ENCODE measurements at places on chromosomes 12 and 14.
A peak's percentile ranks its signal among the peaks of the same experiment; 100 is the strongest.

GRCh38 chr12:55974308-55974730 lies 441 bp downstream of the RAB5B start:
- DNase-seq: peak; percentile 45

DNA sequence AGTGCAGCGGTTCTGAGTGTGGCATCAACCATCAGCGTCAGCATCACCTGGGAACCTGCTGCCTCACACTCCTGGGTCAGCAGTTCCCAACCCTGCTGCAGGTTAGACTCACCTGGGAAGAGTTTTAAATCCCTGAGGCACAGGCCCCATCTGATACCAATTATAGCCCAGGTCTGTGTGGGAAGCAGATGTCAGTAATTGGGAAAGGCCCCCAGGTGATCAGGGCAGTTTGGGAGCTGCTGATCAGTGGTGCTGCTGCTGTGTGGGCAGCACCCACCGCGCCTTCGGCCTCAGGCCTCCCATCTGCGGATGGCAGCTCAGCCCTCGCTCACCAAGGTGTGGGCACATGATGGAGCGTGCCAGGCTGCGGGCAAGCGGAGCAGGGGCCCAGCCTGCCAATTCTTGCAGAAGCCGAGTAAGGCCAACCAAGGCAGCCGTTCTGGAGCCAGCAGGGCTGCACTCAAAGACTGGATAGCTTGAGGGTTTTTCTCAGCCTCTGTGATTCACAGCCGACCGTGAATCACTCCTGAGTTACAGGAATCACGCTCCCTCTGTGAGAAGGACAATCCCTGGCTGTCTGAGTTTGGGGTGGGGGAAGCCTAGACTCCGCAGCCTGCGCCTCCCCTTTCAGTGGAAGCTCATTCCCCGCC lies 155.6 kb upstream of the SFSWAP start:
- DNase-seq: no peak

DNA sequence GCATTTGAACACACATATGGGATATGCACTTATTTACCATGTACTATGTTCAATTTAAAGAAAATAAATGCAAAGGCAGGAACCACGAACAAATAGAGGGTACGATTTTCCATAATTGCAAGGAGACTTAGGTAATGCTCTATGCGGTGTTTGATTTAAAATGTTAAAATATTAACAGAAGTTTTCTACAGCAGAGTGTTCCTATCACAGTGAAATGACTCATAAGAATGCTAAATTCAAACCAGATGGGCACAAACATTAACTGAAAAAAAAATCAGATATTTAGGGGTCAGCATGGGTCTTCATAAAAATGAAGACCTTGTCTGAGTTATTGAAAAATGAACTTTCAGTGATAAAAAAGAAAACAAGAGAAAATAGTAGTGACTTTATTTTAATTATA lies 65.4 kb downstream of the LLPH start:
- DNase-seq: no peak

GRCh38 chr14:34593740-34594375 lies 36.1 kb downstream of the SNX6 start:
- DNase-seq: no peak

GRCh38 chr12:39905152-39905551 lies 200.7 kb downstream of the SLC2A13 start:
- no peak for DNase-seq

- no peak for DNase-seq
These were observed 94.1 kb downstream of the EML5 start for GRCh38 chr14:88698651-88699050.

GRCh38 chr14:50059763-50060616 lies 56.4 kb downstream of the VCPKMT start:
- no peak for DNase-seq

GRCh38 chr14:59882957-59883356 lies 12.4 kb upstream of the RTN1 start:
- no peak for DNase-seq

GRCh38 chr12:126798449-126798848 lies 1468.5 kb upstream of the TMEM132C start:
- DNase-seq: no peak

- DNase-seq: no peak
These were observed 23.5 kb upstream of the C12orf50 start for GRCh38 chr12:88052686-88053085.

DNA sequence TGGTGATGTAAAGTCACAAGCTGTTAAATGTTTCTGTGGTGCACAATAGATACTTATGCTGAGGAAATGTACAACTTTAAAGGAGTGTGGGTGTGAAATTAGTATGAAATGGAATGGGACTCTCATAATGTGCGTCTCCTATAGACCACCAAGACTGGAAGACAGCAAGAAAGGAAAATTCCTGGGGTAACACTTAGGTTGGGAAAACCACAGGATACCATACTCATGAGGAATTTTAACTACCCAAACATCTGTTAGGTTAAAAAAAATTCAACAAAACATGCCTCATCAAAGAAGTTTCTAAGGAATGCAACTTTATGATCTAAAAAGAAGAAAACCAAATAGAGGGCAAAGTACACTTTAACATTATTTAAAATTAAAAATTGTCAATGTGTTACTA lies 113.7 kb upstream of the MYF6 start:
- DNase-seq: no peak

DNA sequence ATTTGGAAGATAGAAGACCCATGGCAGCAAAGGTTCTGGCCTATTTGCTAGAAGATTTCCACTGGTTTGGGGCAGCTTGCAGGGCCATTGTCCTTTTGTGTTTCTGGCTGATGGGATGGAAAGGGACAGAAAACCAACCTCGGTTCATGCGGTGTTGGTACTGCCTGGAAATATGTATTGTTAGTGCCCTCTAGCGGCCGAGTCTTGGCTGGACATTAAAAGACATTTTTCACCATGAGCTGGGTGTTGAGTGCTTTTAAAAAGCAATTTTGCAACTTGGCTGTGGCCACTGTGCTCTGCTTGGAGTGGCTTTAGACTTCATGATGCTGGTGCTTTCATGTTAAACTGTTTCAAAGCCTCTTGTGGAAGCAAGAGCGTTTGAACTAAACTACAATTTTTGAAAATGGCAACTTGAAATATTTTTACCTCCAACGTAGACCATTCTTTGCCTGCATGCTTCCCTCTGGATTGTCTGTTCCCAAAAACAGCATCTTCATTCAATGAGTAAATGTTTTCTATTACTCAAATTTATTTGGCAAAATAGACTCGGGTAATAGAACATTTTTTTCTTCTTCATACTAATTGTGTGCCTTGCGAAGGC lies 102.7 kb upstream of the TBX5 start:
- DNase-seq: peak; percentile 58

DNA sequence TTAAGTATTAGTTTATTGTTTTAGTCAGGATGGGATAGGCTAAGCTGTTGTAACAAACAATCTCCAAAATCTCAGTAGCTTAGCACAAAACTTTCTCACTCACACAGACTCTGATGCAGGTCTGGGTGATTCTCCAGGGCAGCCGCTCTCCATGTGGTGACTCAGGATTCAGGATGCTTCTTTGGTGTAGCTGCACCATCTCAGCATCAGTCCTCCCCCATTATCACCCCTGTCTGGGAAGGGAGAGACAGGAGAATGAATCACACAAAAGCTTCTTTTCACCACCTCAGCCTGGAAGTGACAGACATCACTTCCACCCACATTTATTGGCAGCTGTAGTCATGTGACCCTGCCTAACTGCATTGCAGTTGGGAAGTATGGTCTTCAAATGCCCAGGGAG lies 142.3 kb downstream of the DICER1 start:
- no peak for DNase-seq

DNA sequence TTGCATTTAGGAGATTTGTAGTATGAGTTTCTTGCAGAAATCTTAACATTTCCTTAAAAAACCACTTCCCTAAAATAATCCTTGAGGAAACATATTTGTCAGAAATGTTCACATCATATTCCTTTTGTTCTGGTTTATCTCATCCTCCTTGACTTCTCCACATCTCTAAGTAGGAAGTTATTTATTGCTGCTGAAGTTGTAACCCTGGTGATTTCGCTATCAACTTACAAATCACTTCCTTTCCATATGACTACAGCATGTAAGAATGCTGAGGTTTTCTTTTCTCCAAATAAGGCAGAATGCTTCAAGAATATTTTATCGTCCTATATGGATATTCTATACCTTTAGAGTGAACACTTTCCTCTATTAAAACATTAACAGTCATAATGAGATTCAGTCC lies 751.7 kb downstream of the NRXN3 start:
- DNase-seq: no peak

DNA sequence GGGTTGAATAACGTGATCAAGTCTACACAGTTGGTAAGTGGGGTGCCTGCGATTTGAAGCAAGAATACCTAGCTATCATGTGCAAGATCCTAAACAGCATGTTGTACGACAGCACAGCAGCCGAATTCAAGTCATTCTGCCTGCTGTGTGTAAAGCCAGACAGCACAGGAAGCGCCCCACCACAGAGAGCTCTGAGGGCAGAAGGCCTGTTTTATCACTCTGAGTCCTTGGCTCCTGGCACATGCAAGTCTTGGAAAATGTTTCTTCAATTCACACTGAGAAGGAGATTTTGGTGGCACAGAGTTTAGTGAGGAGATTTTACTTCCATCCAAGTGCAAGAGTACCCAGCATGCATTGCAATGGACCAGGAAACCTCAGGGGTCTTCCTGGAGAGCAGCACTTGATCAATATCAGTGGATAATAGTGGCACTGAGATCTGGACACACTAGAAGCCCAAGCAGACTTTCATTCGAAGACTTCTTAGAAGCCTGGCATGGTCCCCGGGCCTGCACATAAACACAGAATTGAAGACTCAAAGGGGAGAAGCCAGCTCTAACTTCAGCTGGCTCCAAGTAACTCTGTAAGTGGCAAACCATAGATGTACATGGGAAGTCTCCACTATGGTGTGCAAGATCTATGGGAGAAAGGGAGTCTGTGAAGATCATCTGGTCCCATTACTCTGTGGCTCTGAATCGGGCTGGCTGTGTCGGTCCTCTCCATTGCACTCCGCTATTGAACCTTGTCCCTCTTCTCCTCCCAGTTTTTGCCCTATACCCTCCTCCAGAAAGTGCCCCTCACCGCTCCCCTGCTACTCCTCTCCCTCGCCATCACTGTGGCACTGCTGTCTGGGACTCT lies 1.5 kb upstream of the KRT1 start:
- DNase-seq: peak; percentile 17

DNA sequence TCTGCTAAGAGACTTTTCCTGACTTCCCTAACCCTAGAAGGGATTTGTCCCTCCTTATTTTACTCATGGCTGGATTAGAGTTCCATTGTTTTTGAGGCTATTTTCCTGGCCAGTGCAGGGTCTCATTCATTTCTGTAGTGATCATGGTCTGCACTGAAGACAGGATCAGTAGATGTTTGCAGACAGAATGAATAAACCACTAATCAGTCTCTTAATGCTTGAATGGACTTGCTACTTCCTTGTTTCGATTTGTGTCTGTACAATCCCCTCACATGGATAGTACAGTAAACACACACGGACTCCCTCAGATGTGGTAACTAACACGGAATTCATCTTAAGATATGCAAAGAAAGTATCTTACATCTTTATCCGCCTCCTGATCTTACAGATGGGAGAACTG lies 102.6 kb upstream of the PRB2 start:
- DNase-seq: no peak

- DNase-seq: no peak
These were observed 10.7 kb downstream of the MOAP1 start for GRCh38 chr14:93173943-93174395.

DNA sequence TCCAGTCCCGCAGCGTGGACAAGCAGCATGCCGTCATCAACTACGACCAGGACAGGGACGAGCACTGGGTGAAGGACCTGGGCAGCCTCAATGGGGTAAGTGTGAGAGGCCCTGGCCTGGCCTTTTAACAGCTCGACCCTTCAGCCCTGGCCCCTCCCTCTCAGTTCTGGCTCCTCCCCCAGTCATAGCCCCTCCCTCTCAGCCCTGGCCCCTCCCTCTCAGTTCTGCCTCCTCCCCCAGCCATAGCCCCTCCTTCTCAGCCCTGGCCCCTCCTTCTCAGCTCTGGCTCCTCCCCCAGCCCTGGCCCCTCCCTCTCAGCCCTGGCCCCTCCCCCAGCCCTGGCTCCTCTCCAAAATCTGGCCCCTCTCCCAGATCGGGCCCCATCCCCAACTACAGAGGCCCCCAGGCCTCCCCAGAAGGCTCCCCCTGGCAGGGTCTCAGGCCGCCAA lies 11.2 kb downstream of the CEP170B start:
- peak; percentile 41 for DNase-seq

DNA sequence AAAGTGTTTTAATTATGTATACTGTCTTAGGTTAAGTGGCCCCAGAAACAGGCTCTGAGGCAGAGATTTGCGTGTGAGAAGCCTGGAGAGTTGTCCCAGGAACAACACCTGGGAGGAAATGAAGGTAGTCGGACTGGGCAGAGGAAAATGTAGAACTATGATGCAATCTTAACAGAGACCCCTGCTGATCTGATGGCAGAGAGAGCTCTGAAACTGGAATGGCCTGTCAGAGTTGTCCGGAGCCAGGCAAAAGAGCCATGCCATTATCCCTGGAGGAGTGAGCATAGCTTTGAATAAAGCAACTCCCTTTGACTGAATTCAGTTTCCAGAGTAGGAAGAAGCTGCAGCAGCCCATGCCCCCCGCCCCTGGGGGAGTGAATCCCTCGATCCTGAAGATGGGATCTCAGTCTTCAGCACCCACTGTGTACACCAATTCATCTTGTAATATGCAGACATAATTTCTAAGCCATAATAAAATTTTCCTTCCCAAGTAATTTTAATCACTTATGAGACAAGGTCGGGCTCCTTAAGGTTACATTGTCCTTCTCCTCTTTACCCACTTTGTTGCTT lies 264.8 kb downstream of the PDZRN4 start:
- DNase-seq: no peak

DNA sequence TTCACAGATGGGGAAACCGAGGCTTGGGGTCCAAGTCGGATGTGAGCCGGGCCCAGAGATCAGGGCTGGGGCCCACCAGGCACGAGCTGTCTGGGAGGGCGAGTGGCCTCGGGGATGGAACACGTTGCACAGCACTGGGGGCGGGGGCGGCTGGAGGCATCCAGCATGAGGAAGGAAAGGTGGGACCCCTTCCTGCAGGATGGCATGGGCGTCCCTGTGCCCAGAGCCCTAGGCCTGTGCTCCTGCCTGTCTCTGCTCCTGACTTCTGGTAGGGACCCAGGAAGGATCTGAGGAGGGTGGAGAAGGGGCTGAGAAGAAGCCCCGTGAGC lies 183.4 kb downstream of the KIF26A start:
- no peak for DNase-seq

DNA sequence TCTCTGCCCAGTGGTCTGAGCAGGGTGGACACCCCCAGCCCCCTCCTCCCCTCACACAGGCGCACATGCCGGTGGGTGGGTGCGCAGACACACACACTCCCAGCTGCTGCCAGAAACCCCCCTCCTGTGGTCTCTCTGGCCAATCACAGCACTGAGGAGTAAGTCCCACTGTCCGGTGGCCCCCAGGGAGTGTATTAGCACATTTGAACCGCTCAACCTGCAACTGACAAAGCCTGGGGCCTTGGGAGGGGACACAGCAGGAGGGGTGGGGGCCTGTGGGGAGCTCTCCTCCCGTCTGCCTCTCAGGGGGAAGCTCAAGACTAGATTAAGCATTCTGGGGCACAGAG lies 11.7 kb downstream of the FIGNL2 start:
- no peak for DNase-seq

Data from activated naive CD8-positive, alpha-beta T cell treated with anti-CD3 and anti-CD28 coated beads, Interleukin-2, amount 50 U/mL, for 24 hours (primary cell).